ENCODE measurements at places on chromosomes 11 and 22. TPM values are rescaled to one million over a fixed set of nuclear protein-coding genes. Genes with fewer than 3 reads are reported as not detected.

INSC gene
- 0.10 TPM for polyA plus RNA-seq

GLB1L2 gene
- 1.1 TPM for polyA plus RNA-seq

DPAGT1 gene
- 57.2 TPM for polyA plus RNA-seq

TPBGL gene
- polyA plus RNA-seq = not detected

CCDC87 gene
- 0.13 TPM for polyA plus RNA-seq

PAMR1 gene
- polyA plus RNA-seq = 0.37 TPM

E2F8 gene
- 2.4 TPM for polyA plus RNA-seq

MN1 gene
- polyA plus RNA-seq = 4.6 TPM

SPA17 gene
- 26.0 TPM for polyA plus RNA-seq

PPFIBP2 gene
- 1.4 TPM for polyA plus RNA-seq

LRRC4C gene
- not detected for polyA plus RNA-seq

GRK3 gene
- polyA plus RNA-seq = 2.9 TPM

POU2AF2 gene
- polyA plus RNA-seq = not detected

APLNR gene
- not detected for polyA plus RNA-seq

ADORA2A gene
- polyA plus RNA-seq = 0.32 TPM

TMEM45B gene
- 0.59 TPM for polyA plus RNA-seq

MYEOV gene
- 4.4 TPM for polyA plus RNA-seq

SLC22A6 gene
- polyA plus RNA-seq = not detected

H19 gene
- polyA plus RNA-seq = 62.3 TPM

MPZL2 gene
- 34.0 TPM for polyA plus RNA-seq

DBX1 gene
- not detected for polyA plus RNA-seq

PSMA1 gene
- 202 TPM for polyA plus RNA-seq

ACR gene
- not detected for polyA plus RNA-seq

TBX10 gene
- not detected for polyA plus RNA-seq
